Vagina (tissue), 2 donors: ENCODE measurements at places on chromosomes 4 and X.

- no peak for DNase-seq
These were observed 195.7 kb upstream of the HS3ST1 start for GRCh38 chr4:11624370-11624769.

- no peak for DNase-seq
These were observed 910 bp downstream of the HPGDS start for GRCh38 chr4:94341481-94342370.

- no peak for DNase-seq
These were observed 184.0 kb upstream of the PGRMC2 start for GRCh38 chr4:128471576-128471975.

DNA sequence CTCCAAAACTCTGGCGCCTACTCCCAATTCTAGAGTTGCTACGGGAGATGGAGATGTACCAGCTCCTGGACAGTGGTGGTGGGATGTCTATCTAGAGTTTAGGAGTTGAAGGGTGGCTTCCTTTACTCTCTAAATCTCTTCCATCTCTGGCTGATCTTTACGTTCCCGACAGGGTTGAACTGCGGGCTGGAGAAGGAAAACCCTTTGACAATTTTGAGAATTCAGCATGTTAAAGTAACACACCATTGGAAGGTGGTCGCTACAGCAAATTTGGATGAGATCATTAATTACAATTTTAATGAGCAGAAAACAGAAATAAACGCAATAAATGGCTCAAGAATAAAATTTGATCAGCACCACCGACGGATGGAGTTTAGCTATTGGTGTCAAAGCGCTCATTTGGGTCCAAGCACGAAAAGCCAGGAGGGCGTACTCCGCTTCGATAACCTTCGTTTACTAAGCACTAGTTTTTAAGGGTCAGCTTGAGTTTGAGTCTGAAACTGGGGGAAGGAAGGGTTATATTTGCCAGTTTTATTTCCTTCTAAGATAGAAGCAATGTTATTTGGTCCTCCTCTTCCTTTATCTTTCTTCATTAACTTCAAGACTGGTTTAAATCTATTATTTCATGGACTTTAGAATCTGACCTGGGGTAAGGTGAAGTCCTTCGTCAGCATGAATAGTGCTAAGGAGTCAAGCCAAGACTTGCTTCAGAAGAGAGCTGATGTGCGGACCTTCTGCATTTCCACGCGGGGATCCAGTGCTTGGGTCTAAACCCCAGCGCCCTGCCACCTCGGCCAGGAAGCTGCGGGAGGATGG lies 1.5 kb upstream of the NKX6-1 start:
- DNase-seq: no peak

DNA sequence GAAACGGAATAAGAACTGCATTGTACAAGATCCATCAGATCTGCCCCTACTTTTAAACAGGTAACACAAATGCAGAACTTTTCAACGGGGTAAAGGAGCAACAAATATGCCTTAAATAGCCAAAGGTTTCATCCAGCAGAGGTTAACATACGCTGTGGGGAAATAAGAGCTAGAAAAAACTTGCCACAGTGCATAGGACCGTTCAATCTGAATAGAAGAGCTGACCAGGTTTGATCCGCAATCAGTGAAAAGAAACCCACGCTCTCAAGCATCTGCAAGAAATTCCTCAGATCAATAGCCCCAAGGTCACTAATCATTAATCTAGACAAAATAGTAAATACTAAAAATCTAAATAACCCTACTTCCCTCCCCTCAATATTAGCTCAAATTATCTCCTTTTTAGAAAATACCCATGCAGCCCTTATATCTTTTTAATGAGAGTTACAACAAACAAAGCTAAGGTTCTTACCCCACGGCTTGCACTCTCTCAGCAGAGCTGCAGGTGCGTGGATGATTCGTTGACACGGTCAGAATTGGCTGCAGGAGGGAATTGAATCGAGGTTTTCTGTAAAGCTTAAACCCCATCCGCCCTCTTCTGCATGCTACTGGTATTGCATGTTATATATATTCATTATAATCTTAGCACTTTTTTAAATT lies at the start of gene TLR10:
Gene TLR10, minus strand, starts transcription at position 539 of the 657 bp plus-strand sequence. CDS start 7,400 bp downstream, outside the sequence.
- DNase-seq: no peak

- DNase-seq: no peak
These were observed 981.3 kb downstream of the C4orf33 start for GRCh38 chr4:130077275-130077674.

DNA sequence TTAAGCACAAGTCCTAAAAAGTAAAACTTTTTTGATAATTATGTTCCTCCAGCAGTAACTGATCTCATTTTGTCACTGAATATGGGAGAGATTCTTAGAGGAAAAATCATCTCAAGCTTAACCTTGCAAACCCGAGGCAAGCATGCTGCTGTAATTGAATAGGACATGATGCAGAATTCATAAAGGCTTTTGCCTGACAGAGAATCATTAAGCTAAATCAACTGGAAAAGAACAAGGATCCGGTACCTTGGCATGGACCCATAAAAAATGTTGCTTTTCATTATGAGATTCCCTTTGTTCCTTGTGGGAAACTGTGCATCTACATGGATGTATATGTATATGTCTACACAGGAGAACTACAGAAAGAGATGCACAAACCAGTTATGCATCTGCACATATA lies 149.1 kb downstream of the PAPSS1 start:
- no peak for DNase-seq

- no peak for DNase-seq
These were observed 176.5 kb downstream of the AR start for GRCh38 chrX:67720344-67720743.

- peak; percentile 32 for DNase-seq
These were observed 195.4 kb upstream of the MAMLD1 start for GRCh38 chrX:150167482-150168324.

GRCh38 chrX:148448686-148449085 lies 51.7 kb upstream of the AFF2 start:
- no peak for DNase-seq

- no peak for DNase-seq
These were observed 81.0 kb upstream of the ESX1 start for GRCh38 chrX:104335756-104336155.

DNA sequence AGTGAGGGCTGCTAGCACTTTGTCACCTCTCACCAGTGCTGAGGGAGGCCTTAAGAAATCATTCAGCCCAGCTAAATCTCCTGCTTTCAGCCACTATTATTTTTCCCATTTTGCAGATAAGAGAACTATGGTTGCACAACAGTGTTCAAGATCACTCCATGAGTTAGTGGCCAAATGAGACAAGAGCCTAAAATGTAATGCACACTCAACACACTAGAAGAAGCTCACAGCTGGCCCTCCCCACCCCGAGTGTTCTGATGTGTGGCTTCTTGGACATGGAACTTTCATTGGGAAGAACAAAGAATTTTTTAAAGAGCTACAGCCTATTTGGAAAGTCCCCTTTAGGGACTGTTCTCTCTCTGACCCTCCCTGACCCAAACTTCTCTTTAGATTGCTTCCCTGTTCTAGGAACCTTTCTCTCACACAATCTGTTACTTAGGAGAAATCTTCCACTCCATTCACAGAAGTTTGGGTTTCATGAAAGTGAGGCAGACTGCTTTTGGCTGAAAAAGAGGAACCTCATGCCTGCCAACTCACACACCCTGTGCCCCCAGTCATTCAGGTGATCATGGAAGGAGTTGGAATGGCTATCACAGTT lies 44.0 kb upstream of the CT47C1 start:
- no peak for DNase-seq

GRCh38 chr4:15378062-15378461 lies 49.8 kb upstream of the C1QTNF7 start:
- DNase-seq: no peak

- no peak for DNase-seq
These were observed 46.0 kb downstream of the SEPSECS start for GRCh38 chr4:25113915-25114904.

DNA sequence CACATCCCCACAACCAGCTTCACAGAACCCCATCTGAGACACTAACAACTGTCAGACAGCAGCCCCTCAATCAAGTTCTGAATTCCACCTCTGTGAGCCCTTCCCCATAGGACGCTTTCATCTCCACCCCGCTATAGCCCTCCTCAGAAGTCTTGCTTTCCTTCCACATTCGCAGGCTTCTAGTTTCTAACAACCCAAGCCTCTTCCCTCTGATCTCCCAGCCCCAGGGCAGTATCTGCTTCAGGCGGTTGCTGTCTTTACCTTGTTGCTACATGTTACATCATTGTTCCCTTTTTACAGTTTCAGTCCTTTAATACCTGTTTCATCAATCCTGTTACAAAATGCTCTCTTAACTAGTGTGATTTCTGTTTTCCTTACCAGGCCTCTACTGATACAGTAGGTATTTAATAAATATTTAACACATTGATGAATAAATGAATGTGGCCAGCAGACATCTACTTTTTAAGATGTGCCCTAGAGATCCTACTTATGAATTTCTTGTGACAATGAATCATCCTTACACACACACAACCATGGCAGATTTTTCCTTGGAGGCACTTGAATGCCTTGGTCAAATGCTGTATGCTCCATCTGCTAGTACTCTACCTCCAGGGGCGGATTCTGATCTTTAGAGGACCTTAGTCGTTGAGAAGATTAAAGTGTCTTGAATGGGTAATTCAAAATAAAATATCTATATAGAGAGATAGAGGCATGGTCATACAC lies 164.7 kb upstream of the SLIT2 start:
- no peak for DNase-seq
